ENCODE measurements at places on chromosomes 1 and 21.

- no peak for DNase-seq
These were observed 8.6 kb downstream of the ARHGAP29 start for GRCh38 chr1:94228640-94229375.

- DNase-seq, result no peak
These were observed 33.7 kb upstream of the NEK7 start for GRCh38 chr1:198123133-198123532.

DNA sequence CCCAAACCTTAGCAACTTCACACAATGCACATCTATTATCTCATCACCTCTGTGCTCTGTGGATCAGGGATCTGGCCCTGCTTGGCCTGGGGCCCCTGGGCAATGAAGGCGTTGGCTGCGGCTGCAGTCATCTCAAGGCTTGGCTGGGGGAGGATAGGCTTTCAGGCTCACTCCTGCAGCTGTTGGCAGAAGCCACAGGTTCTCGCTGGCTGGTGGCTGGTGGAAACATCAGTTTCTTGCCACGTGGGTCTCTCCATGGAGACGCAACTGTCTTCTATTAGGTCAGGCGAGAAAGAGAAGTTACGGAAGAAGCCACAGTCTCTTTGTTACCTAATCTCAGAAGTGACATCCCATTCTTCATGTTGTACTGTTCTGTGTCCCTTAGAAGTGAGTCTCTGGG lies 3.6 kb upstream of the NPPA start:
- no peak for DNase-seq

GRCh38 chr1:184545601-184546000 lies 158.8 kb downstream of the C1orf21 start:
- DNase-seq, result no peak

GRCh38 chr21:28393279-28393678 lies 599.4 kb downstream of the LTN1 start:
- no peak for DNase-seq

DNA sequence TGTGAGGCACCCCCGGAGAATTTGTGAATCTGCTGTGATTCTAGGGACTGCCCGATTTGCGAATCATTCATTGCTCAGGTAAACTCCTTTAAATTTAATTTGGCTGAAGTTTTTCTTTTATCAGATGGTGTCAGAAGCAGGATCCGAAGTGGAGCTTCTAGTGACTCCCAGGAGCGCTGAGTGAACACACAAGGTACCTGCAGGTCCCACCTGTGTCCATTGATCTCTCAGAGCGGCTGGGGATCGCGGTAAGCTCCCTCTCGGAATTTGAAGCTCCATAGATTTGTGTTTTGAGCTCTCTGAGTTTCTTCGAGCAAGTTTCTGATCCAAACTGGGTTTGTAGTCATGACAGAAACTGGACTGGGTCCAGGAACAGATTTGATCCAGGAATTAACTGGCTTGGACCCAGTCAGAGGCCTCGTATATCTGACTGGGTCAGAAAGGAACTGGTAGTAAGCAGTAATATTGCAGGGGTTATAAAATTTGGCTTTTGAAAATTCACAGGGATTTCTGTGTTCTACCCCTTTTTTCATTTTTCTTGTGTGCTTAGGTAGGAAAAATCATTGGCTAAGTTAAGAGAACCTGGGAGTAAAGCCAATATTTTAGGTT lies 56.2 kb upstream of the EDEM3 start:
- DNase-seq, result no peak

GRCh38 chr1:59833991-59834390 lies 19.2 kb downstream of the HOOK1 start:
- no peak for DNase-seq

All from NCI-H524 treated with DMSO at 0.1 percent for 48 hours (cell line).